ENCODE measurements at places on chromosomes 7 and 10.
A peak's percentile ranks its signal among the peaks of the same experiment; 100 is the strongest.

DNA sequence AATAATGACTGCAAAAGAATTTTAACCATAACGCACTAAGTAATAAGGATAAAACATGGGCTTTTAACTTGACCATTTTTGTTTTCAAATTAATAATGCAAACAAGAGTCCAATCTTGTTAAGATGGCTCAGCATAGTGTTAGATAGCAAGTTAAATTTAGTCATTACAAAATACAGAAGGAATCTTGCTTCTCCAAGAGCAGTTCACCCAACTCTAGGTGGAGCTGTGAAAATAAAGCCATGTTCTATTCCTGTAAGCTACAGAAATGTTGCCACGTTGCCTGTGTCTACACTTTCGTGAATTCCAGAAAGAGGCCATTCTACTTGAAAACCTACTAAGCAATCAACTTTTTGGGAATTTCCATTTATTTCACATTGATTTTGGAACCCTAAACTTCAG, 191.9 kb downstream of the SFMBT2 start:
- no peak for DNase-seq

- no peak for DNase-seq
These were observed 569.1 kb downstream of the INHBA start for GRCh38 chr7:41133690-41134299.

- no peak for DNase-seq
These were observed 37.6 kb upstream of the AGBL3 start for GRCh38 chr7:134948736-134949135.

GRCh38 chr7:22729180-22729825, 2.3 kb downstream of the IL6 start:
- no peak for DNase-seq

GRCh38 chr7:47026780-47027361, 555.0 kb downstream of the TNS3 start:
- no peak for DNase-seq

- DNase-seq = peak; percentile 45
These were observed 228.8 kb downstream of the BMPER start for GRCh38 chr7:34133983-34134782.

DNA sequence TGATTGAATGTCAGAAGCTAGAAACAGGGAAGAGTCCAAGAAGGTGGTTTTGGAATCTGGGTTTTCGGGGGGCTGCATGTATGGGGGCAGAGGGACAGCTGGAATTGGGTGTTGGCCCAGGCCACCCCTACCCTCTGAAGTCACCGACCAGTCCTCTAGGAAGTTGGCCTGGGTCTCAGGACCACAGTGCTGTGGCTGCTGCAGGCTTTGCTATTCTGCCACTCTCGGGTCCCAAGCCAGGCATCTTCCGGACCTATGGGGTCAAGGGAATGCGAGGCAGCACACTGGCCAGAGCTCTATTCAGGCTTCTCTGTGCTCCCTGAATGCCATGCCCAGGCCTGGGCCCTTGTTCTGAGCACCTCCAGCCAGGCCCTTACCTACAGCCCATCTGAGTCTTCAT, 13.2 kb downstream of the FGF8 start:
- DNase-seq = no peak

DNA sequence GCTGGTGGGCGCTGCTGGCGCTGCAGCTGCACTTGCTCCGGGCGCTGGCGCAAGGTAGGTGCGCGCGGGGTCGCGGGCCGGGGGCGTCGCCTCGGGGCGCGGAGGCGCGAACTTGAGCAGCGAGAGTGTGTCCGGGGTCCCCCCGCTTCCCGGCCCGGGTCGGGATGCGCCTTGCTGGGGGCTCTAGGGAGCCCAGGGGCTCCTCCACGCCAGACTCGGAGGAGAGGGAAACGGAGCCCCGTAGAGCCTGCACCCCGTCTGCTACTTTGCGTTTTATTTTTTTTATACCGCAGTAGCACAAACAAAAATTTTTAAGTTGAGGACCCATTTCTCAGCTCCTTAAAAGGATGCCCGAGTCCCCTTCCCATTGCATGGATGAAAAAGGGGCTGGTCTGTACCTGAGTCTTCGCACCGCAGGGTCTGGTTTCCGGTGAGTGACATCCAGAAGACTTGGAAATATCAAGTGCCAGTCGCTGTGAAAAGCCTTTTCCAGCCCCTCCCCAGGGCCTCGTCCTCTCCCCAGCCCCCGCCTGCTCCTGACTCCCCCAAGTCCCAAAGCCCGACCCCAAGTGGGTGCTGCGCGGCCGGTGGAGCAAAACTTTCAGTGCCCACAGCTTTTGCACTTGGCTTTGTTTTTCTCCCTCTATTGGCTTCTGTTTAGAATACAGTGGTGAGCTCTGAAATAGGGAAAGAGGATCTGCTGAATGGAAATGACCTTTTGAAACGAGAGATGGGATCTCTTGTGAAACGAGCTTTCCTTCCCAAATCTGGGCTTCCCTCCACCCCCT, 973 bp downstream of the SDK1 start:
- peak; percentile 34 for DNase-seq

GRCh38 chr10:102514487-102515311, 10.9 kb downstream of the SUFU start:
- DNase-seq = no peak

DNA sequence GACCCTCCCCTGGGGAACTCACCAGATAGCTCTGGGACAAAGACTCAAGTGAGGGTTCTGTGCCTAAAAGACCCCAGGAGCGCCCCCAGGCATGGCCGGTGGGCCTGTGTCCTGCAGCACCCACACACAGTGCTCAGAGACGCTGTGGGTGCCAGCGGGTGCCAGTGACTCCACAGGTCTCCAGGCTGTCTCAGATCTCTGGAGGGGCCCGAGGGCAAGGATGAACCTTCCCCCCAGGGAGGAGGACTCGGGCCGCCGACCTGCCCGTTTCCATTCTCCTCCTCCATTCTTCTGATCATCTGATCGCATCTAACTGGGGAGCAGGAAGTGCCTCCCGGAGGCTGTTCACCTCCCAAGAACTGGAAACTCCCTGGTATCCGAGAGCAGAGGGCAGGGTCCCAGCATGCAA, 980 bp downstream of the ADAM8 start:
- DNase-seq = no peak

DNA sequence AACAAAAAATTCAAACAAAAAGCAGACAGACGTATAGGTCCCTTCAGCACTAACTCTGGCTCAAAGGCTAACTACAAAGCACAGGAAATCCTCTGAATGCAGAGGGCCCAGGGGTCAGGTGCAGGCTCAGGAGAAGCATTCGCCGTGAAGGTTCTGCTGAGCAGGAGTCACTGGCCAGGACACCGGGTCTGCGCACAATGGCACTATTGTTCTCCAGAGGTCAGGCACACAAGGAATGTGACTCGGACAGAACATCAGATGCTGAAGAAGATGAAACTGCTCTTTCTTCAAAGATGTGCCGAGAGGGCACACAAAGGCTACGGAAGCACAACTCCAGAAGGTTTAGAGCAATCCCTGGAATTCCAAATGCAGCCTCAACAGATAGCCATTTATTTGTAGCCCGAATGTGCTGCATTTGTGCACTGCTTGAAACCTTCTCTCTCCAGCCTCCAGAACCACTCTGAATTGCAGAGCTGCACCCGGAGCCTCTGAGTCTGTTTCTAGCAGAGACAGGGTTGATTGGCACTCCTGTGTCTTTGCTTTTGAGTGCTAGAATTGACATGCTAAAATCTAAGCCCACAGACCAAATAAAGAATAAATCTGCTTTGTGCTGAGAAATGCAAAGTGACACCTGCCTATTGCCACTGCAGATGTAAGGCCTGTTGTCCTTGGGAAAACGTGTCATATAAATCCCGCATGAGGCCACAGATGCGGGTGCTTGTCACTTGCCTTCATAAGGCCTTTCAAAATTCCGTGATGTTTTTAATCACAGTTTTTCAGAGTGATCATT, 85.4 kb upstream of the AFAP1L2 start:
- DNase-seq = peak; percentile 39

DNA sequence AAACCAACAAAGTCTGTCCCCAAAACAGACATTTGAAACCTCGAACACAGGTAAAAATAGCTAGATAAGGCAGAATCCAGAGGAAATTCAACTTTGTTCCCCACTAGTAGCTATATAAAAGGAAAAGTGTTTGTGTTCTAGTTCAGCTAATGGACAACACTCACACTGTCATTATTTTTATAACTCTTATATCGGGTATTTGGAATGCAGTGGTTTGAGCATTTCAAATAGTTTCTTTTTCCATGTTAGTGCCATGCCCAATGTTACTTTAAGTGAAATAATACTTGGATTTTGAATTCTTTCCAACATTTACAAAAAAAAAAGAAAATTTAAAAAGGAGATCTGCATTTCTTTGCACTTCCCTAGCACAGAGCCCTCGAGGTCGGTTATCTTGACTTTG, 213.6 kb downstream of the DOCK4 start:
- no peak for DNase-seq

DNA sequence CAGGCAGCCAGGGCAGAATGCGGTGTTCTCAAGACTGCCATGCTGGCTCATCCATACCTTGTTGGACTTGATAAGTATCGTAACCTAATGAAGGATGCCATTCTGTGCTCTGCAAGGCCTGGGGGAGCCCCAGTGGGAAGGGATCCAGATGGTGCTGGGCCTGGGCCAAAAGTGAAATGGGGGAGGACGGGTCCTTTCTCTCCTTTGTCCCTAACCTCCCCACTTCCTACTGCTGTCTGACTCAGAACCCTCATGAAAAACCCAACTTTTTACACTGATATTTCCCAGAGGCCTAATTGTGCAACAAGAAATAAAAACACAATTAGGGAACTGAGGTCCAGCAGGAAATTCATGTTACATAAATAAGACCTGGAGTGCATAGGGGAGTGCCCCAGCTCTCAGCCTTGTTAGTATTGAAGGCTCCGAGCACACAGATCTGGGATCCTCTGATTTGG, 193.7 kb upstream of the SVIL start:
- DNase-seq = no peak

DNA sequence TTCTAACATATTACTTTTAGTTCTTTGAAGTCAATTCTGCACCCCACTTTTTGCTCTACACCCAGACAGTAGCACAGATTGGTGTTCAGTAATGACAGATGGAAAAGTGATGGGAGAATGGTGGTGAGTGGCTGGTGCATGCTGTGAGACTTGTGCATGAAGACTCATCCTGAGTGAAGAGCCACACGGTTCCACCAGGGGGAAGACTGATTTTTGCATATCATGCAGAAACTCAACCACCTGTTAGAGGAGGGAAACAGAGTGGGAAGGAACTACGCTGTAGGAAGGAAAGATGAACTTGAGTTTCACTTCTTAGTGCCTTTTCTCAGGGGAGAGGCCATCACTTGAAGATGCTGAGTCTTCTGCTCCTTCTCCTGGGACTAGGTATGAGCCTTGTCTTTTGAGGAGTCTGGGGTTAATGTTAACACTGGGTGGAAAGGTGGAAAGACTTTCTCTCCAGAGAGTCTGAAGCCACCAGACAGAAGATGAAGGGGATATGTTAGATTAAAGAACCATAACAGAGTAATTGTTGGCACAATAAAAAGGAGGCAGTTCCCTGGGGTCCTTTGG, 9.3 kb upstream of the PRSS1 start:
- no peak for DNase-seq

- no peak for DNase-seq
These were observed 83.7 kb downstream of the JMJD1C start for GRCh38 chr10:63382066-63382465.

DNA sequence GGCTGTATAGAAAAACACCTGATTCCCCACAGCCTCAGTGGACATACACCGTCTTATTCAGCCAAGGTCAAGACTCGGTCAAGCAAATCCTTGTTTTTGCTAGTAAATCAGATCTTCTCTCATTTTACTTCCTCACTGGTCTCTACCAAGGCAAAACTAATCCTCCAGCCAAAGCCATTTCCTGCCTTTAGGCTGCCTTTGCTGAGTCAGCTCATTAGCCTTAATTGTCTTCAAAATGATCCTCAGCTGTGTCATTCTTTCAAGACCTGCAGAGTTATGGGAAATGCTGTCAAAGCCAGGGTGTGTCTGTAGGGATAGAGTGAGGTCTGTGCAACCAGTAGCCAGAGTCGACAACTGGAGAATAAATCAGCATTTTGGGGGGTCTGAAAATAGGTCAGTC, 107.2 kb upstream of the FAM180A start:
- no peak for DNase-seq

DNA sequence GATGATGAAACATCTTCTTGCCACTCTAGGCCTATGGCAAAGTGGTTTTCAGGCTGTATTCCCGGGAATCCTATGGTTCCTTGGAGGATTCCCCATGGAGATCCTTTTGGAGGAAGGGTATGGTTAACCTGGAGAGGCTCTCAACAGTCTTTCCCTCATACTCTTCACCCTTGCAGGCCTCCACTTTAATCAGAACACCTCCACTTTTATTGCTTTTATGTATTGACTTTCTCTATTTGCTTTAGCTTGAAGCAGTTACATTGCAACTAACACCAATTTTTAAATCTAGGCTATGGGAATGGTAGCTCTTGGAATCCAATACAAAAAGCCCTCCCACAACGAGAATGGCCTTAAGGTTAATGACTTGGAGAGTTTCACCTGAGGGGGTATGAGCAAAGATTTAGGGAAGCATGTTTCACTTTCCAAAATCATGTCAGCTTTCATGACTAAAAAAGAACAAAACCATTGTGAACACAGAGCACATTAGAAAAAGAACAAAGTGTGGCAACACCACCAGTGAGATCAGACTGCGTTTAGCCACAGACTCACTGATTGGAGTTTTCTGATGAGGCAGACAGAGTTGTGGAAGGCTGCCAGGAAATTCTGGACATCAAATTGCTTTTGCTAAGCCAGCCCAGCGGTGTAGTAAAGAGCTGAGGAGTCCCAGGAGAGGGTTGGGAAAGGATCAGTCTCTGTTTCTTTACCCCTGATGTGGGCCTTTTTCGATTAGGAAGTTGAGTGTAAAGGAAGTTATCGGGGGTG, 130.4 kb upstream of the BMPER start:
- no peak for DNase-seq

DNA sequence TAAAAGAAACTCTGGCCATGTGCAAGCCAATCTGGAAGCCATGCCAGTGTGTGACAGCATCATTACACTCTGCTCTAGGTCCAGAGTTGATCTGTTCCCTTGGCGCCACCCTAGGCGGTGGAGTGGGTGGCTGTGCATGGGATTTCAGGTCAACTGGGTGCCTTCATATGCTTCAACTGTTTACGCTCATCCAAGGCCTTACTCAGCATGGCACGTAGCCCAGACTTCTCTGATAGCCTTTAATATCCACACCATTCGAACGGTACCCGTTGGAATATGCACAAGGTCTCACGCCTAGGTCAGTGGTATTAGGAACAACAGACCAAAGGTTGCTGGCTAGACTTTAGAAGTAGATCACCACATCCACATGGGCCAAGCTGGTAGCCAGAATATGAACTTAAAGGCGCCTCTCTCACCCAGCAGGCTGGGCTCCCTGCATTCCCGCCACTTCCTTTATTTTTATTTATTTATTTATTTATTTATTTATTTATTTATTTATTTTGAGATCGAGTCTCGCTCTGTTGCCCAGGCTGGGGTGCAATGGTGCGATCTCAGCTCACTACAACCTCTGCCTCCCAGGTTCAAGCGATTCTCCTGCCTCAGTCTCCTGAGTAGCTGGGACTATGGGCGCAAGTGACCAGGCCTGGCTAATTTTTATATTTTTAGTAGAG, 18.7 kb upstream of the ACHE start:
- DNase-seq = no peak

- DNase-seq = no peak
These were observed 6.7 kb downstream of the PON3 start for GRCh38 chr7:95389516-95389915.

All from HAP-1 (cell line).